Stimulated activated CD8-positive, alpha-beta memory T cell treated with anti-CD3 and anti-CD28 coated beads, Interleukin-15, amount 100 ng/mL, for 24 hours (primary cell): ENCODE measurements at places on chromosomes 2 and 18.

DNA sequence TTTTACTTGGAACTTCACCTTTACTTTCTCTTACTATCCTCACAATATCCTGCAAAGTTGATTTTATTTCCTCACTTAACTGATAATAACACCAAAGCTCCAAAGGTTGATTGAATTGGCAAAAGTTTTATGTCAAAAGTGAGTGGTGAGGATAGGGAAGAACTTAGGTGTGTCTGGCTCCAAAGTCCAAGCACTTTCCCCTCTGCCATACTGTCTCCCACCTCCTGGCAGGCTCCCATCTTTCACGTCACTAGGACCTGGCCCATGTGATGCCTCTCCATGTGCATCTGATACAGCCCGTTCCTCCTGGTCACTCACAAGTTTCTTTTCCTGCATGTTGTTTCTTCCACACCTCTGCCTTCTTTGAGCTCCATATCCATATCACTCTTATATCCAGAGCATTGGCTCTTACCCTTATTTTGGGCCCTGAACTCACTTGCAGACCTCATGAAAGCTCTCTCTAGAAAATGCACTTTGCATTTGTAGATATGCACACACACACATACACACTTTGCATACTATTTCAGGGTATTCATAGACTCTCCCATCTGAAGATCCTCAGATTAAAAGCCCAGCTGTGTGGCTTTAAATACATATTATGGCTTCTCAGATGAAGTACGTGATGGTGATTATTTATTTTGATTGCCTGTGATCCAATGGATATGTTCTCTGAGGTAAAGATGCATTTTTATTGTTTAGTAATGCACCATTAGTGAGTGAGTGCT, 12.3 kb downstream of the MEP1B start:
- no peak for DNase-seq

DNA sequence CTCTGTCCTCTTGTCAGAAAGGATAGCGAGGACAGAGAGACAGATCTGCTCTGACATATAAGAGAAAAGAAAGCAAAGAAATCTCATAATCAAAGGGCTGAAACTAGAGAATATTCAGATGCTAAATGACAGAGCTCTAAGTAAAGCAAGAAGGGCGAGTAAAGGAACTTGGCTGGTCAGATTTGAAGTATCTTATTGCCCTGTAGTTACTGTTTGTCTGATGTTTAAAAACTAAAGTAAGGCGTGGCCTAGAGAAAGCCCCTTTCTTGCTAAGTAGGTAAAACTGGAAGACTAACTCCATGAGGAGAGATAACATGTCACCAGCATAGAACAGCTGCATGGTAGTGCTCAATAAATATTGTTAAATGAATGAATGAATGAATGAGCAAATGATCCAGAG, 70.0 kb downstream of the CRACDL start:
- no peak for DNase-seq

DNA sequence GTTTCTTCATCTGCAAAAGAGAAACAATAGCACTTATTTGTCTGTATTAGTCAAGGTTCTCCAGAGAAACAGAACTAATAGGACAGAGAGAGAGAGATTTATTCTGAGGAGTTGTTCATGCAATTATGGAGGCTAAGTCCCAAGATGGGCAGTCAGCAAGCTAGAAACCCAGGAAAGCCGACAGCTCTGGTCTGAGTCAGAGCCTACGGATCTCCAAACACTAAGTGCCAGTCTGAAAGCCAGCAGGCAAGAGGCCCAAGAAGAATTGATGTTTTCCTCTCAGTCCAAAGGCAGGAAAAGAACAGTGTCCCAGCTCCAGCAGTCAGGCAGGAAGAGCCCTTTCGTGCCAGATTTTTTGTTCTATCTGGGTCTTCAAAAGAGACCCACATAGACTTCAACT, 36.5 kb upstream of the SLC66A3 start:
- DNase-seq, result no peak

- no peak for DNase-seq
Observed at GRCh38 chr2:221610255-221610654, 38.2 kb upstream of the EPHA4 start.

- no peak for DNase-seq
Observed at GRCh38 chr2:180411661-180412060, 404.6 kb upstream of the CWC22 start.

DNA sequence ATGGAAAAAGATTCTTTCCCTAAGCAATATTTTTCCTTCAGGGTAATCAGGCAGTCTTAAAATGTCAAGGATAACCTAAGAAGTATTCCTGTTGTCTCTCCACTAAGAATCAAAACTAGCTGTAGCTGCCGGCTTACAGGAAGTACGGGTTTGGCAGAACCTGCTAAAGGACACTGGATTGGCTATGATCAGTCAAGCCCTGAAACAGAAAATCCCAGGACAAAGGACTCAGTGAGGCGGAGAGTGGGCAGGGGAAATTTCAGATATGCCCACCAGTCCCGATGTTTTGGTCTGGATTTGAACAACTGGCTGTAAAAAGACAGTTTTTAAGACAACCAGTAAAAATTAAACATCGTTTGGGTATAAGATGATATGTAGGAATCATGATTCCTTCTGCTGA, 155.7 kb downstream of the HDAC4 start:
- DNase-seq, result no peak

GRCh38 chr2:160076914-160077313, 14.5 kb upstream of the PLA2R1 start:
- no peak for DNase-seq

GRCh38 chr2:241158546-241158900, 8.3 kb downstream of the PPP1R7 start:
- no peak for DNase-seq

GRCh38 chr2:61732787-61733186, 121.1 kb downstream of the FAM161A start:
- DNase-seq, result no peak

DNA sequence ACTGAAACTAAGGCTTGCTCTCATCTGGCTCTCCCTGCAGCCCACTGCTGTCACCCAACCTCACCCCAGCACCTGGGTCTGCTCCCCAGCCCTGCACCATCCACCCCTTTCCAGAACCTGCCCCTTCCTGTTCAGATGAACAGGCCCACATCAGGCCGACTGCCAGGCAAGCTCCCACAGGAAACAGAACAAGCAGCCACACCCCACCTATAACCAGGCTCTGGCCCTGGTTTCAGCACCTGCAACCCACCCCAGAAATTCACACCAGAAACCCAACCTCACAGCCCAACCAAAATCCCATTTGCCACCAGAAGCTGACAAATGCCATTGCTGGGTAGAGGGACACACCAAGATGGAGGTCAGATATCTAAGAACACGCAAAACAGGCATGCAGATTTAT, 159.2 kb upstream of the ID2 start:
- no peak for DNase-seq

DNA sequence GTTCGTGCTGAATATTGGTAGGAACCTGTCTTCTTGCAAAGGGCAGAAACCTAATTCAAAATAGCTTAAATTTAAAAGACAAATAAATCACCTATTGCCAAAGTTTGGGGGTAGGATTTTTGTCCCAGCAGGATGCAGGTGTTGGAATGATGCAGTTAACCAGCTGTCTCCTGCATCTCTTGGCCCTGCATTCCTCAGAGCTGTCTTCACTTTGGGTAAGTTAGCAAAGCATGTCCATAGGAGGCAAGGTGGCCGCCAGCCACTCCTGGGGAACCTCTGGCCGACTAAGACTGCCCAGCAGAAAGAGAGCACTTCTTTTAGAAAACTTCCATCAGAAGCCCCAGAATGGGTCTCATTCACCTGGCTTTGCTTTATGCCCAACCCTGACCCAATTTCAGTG, 20.5 kb upstream of the NYAP2 start:
- no peak for DNase-seq

GRCh38 chr2:17085546-17086202, 420.0 kb upstream of the CYRIA start:
- DNase-seq, result no peak

- no peak for DNase-seq
Observed at GRCh38 chr18:46373791-46374190, 269.6 kb downstream of the HAUS1 start.

DNA sequence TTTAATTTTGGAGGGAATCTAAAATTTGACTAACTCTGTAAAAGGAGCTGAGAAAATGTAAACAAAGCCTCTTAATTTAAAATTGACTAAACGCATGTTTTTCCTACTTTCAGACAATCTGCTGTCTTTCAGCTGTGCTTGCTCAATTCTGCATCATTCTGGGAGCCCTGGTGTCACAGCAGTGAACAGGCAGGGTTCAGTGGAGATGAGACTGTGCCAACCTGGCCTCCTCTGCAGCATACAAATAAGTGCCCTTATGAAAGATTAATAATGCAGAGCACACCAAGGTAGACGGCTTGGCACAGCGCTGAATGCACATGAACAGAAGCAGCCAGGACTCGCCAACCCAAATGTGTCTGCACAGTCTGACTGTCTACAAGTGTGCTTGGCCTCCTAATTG, 222.0 kb upstream of the CHAC2 start:
- DNase-seq, result no peak

- no peak for DNase-seq
Observed at GRCh38 chr18:9546468-9546867, 67.9 kb downstream of the PPP4R1 start.

GRCh38 chr18:12013186-12013916, 32.0 kb downstream of the IMPA2 start:
- DNase-seq, result no peak

GRCh38 chr18:23887493-23887892, 127.1 kb upstream of the TTC39C start:
- no peak for DNase-seq

DNA sequence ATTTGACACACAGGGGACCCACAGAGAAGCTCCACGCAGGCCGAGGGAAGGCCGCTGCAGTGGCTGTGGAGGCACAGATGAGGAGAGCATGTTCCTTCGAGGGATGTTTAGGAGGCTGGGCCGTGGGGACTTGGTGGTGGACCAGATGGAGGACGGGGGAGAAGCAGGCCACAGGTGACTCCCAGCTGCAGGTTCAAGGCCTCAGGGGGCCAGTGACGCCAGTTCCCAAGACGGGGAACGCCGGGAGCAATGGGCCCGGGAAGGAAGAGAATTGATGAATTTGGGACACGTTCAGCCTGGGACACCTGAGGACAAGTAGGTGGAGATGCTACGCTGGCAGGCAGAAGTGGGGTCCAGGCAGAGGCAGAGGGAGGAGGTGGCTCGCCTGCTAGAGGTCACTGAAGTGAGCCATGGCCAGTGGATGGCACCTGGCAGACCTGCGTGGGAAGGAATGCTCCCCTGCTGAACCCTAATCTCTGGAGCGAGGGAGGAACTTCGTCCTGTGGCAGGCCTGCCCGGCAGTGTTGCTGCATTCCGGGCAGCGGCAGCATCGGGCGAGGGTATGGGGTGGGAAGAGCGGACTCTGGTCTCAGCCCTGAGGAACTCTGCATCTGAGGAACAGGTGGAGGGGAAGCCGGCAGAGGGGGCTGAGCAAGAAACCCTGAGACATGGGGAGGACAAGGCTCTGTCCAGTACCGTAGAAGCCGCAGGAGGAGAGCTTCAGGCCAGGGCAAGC, 25.2 kb upstream of the HPCAL1 start:
- no peak for DNase-seq

DNA sequence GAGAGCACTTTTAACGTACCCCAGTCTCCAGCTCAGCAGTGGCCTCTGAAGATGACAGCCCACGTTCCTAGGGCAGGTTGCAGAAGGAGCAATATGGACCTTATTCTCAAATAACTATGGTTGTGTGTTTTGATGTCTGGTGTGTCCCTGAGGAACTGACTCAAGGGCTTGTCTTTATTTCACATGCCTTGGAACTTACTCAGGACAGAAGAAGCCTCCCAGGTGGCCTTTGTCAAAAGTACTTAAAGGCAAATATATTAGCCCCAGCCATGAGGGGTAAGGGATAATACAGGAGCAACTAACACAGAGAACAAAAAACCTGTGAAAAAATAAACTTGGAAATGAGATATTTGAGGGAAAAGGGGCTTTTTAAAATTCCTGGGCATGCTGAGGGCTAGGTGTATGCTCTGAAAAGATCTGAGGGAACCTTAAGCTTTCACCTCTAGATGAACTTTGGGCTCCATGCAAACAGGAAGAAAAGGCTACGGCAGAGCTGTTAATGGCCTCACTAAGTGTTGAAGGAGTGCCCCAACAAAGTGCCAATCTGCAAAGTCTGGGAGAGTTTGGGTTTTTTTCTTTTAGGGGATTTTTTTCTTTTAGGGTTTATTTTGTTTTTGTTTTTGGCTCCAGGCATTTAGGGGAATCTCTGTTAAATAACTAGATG, 40.3 kb downstream of the SRBD1 start:
- DNase-seq, result no peak

DNA sequence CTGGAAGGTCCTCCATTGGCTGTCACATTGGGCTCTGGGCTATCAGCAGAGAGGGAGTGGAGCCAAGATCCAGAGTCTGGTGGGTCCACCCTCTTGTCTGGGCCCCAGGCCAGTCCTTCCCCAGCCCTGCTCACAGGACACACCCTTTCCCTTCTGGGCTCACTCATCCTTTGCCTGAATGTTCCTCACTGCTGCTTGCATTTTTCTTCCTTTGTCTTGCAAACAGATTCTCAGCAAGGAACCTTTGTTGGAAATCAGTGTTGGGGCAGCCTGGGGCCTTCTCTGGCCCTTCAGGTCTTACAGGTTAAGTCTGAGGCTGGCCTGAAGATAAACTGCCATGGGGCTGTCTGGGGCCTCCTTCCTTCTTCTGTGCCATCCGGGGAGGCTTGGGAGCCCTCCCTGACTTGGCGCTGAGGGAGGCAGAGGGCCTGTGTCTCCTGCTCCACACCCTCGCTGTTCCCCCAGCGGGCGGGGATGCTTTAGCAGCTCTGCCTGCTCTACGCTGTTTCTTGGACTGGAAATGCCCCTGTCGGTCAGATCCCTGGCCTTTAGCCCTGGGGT, 11.5 kb upstream of the CELF4 start:
- no peak for DNase-seq

GRCh38 chr18:35289727-35290093, 319 bp downstream of the ZSCAN30 start:
- no peak for DNase-seq

- DNase-seq, result no peak
Observed at GRCh38 chr18:5490753-5491480, 52.9 kb downstream of the EPB41L3 start.
